ENCODE measurements at places on chromosomes 11 and 22. TPM values are rescaled to one million over a fixed set of nuclear protein-coding genes. Genes with fewer than 3 reads are reported as not detected.

GRCh38 chr11:110447897-110448745 is 18.4 kb downstream of the FDX1 start:
- DNase-seq, result no peak

DNA sequence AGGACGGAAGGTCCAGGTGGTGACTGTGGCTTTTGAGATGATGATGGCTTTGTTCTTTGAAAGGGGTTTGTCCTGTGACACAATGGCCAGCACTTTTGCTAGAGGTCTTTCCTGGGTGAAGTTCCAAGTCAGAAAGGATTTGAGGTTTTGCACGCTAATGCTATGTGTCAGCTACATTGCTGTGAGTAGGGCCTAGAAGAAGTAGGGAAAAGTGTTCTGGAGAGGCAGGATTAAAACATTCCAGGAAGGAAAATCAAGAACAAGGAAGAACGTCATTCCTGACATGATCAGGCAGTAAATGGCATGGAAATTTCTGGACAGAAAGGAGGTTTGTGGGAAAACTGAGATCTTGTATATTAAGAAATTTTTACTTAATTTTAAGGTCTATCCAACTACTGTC is 290.7 kb downstream of the NTM start:
- DNase-seq, result no peak

DNA sequence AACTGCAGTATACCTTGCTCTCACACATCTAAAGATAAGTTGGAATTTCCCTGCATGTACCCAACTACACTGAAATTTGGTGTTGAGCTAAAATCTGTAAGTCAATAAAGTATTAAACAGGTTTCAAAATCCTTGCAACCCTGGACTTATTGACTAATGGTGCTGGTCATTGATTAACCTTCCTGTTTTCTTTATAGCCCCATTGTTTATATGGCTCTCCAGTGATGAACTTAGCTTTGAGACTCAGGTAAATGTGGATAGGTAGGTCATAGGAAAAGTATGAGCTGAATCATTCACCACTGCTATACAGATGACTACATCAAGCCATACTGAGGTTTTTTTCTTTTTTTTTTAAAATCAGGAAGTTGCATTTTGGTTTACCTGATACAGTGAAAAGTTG is 132.7 kb downstream of the FAT3 start:
- no peak for DNase-seq

- no peak for DNase-seq
Measured at GRCh38 chr22:38740754-38741153, 15.0 kb downstream of the SUN2 start.

- no peak for DNase-seq
Measured at GRCh38 chr11:111531136-111531535, 9.4 kb upstream of the LAYN start.

- no peak for DNase-seq
Measured at GRCh38 chr11:117786135-117786870, 10.7 kb downstream of the DSCAML1 start.

DNA sequence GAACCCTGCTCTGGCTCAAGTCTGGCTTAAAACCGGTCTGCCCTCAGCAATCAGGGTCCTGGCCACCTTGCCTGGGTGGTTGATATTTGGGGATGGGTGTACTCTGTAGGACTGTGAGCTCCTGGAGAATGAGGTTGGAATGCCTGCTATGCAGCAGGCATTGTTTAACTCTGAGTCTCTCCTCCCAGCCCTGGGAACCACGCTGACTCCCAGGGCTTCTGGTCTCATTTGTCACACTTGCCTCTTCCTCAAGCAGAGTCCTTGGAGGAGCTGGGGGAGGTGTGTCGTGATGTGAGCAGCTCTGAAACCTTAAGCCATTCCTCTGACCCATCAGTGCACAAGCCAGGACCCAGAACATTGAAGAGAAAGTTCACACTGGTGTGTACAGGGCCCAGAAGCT is 340.1 kb downstream of the MN1 start:
- DNase-seq, result no peak

DNA sequence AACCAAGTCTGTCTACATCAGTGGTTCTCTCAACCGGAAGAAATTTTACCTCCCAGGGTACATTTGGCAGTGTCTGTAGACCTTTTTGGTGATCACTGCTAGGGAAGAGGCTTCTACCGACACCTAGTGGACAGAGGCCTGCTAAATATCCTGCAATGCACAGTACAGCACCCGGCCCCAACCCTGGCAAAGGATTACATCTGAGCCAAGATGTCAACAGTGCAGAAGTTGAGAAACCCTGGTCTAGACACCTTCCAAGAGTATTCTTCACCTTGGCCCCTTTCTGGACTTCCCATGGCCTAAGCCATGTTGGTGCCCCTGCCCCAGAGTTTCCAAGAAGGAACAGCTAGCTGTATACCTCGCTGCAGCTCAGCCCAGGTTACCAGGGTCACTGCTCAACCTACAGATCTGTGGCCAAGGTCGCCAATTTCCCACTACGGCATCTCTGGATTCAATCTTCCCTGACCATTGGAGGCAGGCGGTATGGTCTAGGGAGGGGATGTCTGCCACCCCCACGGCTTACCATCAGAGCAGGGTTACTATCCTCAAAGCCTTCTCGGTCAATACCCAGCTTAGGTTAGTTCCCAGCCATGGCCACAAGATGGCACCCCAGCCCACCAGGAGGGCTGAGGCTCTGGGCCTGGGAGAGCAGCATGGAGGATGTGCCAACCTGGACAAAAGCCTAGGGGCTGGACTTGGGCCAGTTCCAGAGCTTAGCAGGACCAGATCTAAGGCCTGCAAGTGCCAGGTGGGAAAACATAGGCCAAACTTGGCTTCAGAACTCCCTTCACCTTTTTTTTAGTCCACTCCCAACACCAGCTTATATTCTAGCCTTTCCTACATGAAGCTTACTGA is 3.7 kb upstream of the KCNC1 start:
- peak; percentile 33 for DNase-seq

GRCh38 chr11:113401718-113402117 is 14.1 kb downstream of the ANKK1 start:
- no peak for DNase-seq

Gene ZNRF3
- 0.98 TPM for total RNA-seq

Gene IGHMBP2
- 32.2 TPM for total RNA-seq

Data from naive thymus-derived CD4-positive, alpha-beta T cell (primary cell).